ENCODE measurements at places on chromosomes 6 and 20. TPM values are rescaled to one million over a fixed set of nuclear protein-coding genes. Genes with fewer than 3 reads are reported as not detected.

The SDCBP2 gene
- total RNA-seq = 0.87 TPM

The SLC13A3 gene
- total RNA-seq = 27.9 TPM

GRCh38 chr6:31970604-31971271 is 1.2 kb downstream of the DXO start:
- peaks cover 48% of the 10 kb centered on the region for H3K36me3 ChIP-seq
- no peaks in the 10 kb centered on the region for H3K27me3 ChIP-seq
- H3K4me3 ChIP-seq = peak overlapping the region; percentile 73
- DNase-seq = no peak
- peak overlapping the region; percentile 86 for H3K27ac ChIP-seq

The GLO1 gene
- 177 TPM for total RNA-seq

Measured in HepG2 (cell line).